ENCODE measurements at places on chromosomes 13 and 19.

GRCh38 chr19:43527860-43528622 is 1.0 kb upstream of the ETHE1 start:
- DNase-seq, result no peak

GRCh38 chr19:38210458-38210987 is 13.5 kb downstream of the DPF1 start:
- no peak for DNase-seq

DNA sequence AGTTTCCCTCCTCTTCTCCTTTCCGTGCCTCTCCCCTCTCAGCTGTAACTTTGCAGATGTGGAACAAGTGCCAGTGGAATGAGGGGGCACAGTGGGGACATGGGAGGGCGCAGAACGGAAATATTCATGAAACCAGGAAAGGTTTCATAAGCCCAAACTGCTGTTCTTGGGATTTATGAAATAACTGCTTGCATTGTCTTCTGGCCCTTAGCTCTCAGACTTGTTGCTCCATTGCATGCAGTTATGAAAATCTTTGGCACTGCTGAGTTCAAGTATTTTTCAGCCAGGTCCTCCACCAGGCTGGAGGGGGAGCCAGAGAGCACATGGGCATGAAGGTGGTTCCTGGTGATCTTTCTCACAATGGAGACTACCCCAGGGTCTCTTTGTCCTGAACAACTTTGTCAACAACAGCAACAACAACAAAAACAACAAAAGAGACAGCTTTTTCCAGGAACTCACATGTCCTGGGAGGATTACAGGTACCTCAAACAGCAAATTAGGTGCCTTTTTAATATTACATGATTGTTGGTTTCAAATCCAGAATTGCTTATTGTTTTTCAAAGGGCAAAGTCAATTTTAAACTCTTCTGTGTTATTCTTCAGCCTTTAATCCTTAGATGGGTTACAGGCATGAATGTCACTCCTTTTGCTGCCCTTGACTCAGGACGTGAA is 1.5 kb downstream of the RGCC start:
- DNase-seq, result no peak

DNA sequence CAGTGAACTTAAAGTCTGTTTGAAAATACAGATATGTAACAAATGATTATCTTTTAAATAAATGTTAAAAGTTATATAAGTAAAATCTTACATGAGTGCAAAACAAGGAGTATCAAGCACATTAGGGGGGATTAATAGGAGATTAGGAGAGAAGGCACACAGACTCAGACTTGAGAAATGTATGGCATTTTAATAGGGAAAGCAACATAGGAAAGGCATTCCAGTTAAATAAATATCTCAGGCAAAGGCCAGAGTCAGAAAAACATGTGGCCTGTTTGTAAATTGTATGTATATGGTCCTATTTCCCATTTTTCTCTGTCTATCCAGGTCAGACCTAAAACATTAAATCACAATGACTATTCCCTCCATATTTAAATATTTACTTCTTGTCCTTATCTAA is 462.7 kb downstream of the GPC6 start:
- no peak for DNase-seq

DNA sequence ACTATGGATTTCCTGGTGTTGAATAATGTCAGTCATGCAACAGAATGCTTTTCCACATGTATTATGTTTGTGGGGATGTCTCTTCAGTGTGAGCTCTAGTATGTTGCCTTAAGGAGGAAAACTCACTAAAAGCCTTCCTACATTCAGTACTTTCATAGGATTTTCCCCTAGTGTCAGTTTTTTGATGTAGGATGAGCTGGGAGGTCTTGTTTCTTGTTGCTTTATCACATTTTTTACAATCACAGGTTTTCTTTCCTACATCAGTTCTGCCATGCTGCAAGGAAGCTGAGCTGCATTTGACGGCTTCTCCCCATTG is 8.5 kb upstream of the USP29 start:
- no peak for DNase-seq

DNA sequence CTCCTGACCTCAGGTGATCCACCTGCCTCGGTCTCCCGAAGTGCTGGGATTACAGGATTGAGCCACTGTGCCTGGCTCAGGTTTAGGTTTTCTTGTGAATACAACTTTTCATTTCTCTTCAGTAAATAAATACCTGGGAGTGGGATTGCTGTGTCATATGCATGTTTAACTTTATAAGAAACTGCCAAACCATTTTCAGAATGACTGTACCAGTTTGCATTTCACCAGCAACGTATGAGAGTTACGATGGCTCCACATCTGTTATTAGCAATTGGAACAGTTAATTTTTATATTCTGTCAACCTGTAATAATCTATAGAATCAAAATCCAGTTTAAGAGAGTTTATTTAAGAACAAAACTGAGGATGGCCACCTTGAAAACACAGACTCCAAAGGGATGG is 52.2 kb downstream of the TEX26 start:
- no peak for DNase-seq

DNA sequence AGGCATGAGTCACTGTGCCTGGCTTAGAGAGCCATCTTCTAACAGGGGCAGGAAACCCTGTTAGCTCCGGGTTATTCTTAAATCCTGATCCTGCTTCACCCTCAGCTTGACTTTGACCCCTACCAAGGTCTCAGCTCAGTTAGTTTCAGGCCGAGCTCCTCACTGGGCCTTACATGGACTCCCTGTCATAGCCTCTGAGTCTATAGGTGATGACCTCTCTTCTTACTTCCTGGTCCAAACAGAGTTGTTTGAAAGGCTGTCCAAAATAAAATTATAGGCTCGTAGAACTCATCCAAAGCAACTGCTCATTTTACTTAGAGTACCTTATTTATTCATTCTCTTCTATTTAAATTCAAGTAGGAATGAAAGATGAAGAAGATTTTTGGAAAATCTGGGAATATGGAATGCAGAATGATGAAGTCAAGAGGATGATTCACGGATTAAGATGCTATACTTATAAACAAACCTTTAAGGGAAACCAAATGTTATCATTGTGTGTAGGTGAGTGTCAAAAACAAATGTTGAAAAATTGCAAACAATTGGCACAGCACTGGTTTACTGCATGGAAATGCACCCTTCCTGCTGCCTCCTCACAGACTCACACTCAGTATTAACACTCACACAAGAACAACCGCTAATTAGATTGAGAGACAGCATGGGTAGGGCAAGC is 174.1 kb downstream of the RGCC start:
- DNase-seq, result no peak

- DNase-seq, result no peak
These were observed at the start of gene AMH for GRCh38 chr19:2249010-2249866. AMH (plus strand) TSS chr19:2249323; CDS start chr19:2249333, 10 bp downstream.

GRCh38 chr13:75327135-75327510 is 154.8 kb downstream of the TBC1D4 start:
- no peak for DNase-seq

Measured in stimulated activated CD8-positive, alpha-beta memory T cell treated with anti-CD3 and anti-CD28 coated beads, Interleukin-4, amount 100 ng/mL, for 4 hours (primary cell).